ENCODE measurements at places on chromosomes 3 and 15.

GRCh38 chr3:43998836-43999727 lies 242.6 kb upstream of the TOPAZ1 start:
- H3K4me3 ChIP-seq, result peak overlapping the region; percentile 35
- H3K36me3 ChIP-seq, result no peaks in the 10 kb centered on the region
- H3K27ac ChIP-seq, result no peak overlapping the region
- DNase-seq, result no peak
- peaks cover 98% of the 10 kb centered on the region for H3K27me3 ChIP-seq

- H3K4me3 ChIP-seq, result no peak overlapping the region
- no peak for DNase-seq
- H3K27me3 ChIP-seq, result no peaks in the 10 kb centered on the region
- no peaks in the 10 kb centered on the region for H3K36me3 ChIP-seq
These were observed 149.2 kb upstream of the MITF start for GRCh38 chr3:69590111-69590510.

DNA sequence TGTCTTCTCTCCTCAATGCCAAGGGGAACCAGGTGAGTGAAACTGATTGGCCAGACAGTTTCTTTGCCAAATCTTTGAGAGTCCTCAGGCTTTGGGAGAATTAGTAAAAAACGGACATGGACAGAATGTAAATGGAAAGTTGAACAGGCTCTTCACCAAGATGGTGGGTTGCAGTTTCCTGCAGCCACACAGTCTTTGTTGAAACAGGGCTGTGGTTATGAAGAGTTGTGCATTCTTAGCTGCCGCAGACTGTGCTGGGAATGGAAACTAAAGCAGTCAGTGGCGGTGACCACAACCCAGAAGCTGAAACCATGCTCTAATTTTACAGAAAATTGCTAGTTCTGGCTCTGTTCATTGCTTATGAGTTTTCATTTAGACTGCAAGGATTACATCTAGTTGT lies 42.1 kb upstream of the TASOR start:
- H3K36me3 ChIP-seq, result peaks cover 63% of the 10 kb centered on the region
- H3K4me1 ChIP-seq, result no peaks in the 10 kb centered on the region
- H3K27ac ChIP-seq, result no peak overlapping the region
- no peak for DNase-seq
- H3K4me3 ChIP-seq, result no peak overlapping the region
- no peaks in the 10 kb centered on the region for H3K27me3 ChIP-seq

- H3K27me3 ChIP-seq, result no peaks in the 10 kb centered on the region
- no peaks in the 10 kb centered on the region for H3K36me3 ChIP-seq
- no peaks in the 10 kb centered on the region for H3K4me1 ChIP-seq
- no peak overlapping the region for H3K4me3 ChIP-seq
- no peak overlapping the region for H3K27ac ChIP-seq
- DNase-seq, result no peak
These were observed 97.5 kb downstream of the SLC49A4 start for GRCh38 chr3:122892118-122892960.

- peaks cover 76% of the 10 kb centered on the region for H3K36me3 ChIP-seq
- no peak for DNase-seq
- H3K27me3 ChIP-seq, result no peaks in the 10 kb centered on the region
- H3K4me3 ChIP-seq, result no peak overlapping the region
- no peaks in the 10 kb centered on the region for H3K4me1 ChIP-seq
These were observed 8.6 kb downstream of the GLT8D1 start for GRCh38 chr3:52696830-52697631.

- H3K27ac ChIP-seq, result peak overlapping the region; percentile 9
- no peaks in the 10 kb centered on the region for H3K36me3 ChIP-seq
These were observed 33.5 kb upstream of the PDE8A start for GRCh38 chr15:84947947-84948830.

- DNase-seq, result no peak
- H3K4me3 ChIP-seq, result no peak overlapping the region
- H3K27me3 ChIP-seq, result no peaks in the 10 kb centered on the region
- no peaks in the 10 kb centered on the region for H3K36me3 ChIP-seq
- no peaks in the 10 kb centered on the region for H3K4me1 ChIP-seq
- H3K27ac ChIP-seq, result no peak overlapping the region
These were observed 883.8 kb downstream of the NSUN3 start for GRCh38 chr3:94946683-94947082.

- H3K27me3 ChIP-seq, result no peaks in the 10 kb centered on the region
- no peaks in the 10 kb centered on the region for H3K36me3 ChIP-seq
- H3K27ac ChIP-seq, result no peak overlapping the region
These were observed 657.3 kb upstream of the KCNMB2 start for GRCh38 chr3:177878957-177879356.

DNA sequence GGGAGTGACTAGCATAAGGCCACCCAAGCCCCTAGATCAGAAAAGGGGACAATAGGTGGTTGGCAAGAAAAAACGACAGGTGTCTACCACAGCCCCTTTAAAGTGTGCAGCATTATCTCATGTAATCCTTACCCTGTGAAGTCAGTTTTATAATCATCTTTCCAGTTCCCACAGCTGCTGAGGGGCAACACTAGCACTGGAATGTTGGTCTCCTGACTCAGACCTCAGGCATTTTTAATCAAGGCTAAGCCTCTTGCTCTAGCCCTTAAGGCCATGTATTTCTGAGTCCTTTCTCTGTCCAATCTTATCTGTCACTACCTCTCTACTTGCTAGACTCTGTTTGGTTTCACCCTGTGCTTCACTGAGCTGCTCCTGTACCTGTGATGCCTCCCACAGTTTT lies 171.7 kb downstream of the TLE3 start:
- H3K27me3 ChIP-seq, result no peaks in the 10 kb centered on the region
- no peak overlapping the region for H3K27ac ChIP-seq
- no peak for DNase-seq
- no peaks in the 10 kb centered on the region for H3K36me3 ChIP-seq
- no peak overlapping the region for H3K4me3 ChIP-seq

DNA sequence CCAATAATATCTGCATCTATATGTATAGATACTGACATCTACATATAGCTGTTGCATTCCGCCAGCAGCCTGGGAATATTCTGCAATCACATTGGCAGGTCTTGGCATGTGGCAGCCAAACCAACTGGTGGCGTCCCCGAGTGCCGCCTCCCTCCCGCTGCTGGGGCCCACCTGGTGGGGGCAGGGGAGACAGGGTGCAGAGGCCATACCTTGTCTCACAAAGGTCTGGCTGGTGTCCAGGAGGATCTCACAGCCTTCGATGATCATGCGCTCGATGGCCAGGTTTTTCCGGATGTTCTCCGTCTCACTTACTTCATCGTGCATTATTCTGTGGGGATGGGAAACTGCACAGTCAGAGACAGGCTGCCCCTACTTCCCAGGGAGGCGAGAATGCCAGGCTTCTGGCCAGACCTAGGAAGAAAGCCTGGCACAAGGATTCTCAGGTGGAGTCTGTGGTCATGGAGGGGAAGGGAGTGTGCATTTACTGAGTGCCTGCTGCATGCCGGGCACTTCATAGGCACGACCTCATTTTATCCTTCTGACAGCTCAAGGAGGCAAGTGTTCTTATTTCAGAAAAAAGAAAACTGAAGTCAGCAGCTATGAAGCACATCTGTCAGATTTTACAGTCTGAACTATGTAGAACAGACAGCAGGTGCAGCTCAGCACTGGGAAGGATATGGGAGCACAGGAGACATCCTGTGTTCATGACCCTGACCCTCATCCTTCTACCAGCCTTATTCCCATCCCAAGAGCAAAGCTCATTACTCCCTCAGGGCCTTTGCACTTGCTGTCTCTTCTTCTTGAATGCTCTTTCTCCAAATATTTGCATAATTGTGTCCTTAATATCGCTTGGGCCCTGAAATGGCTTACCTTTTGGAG lies 62.8 kb downstream of the RASGRF1 start:
- no peak for DNase-seq
- H3K36me3 ChIP-seq, result no peaks in the 10 kb centered on the region
- no peak overlapping the region for H3K4me3 ChIP-seq

DNA sequence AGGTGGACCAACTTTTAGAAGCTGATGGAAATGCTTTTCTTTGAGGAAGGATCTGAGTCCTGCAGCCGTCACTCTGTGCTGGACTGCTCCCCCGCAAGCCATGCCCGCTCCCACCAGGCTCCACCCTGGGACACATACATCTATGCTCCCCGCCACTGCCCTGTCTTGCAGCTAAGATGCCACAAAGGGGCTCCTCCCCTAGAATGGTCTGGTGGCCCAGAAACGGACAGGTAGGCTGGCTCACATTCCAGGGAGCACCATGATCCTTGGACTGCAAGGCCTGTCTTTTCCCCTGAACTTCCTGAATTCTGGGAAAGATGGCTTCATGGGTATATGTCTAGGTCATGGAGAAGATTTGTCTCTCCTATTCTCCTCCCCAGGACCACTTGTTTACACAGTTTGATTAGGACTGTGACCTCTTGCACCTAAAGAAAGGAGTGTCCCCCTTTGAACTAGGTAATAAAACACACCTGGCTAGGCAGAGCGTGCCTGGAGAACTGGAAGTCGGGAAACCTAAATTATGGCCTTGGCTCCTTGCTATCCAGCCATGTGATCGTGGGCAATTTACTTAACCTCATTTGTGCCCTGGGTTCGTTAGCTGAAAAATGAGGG lies 220.9 kb upstream of the BHLHE40 start:
- no peak overlapping the region for H3K4me3 ChIP-seq
- H3K27ac ChIP-seq, result no peak overlapping the region
- peaks cover 21% of the 10 kb centered on the region for H3K4me1 ChIP-seq
- H3K27me3 ChIP-seq, result no peaks in the 10 kb centered on the region
- no peaks in the 10 kb centered on the region for H3K36me3 ChIP-seq

DNA sequence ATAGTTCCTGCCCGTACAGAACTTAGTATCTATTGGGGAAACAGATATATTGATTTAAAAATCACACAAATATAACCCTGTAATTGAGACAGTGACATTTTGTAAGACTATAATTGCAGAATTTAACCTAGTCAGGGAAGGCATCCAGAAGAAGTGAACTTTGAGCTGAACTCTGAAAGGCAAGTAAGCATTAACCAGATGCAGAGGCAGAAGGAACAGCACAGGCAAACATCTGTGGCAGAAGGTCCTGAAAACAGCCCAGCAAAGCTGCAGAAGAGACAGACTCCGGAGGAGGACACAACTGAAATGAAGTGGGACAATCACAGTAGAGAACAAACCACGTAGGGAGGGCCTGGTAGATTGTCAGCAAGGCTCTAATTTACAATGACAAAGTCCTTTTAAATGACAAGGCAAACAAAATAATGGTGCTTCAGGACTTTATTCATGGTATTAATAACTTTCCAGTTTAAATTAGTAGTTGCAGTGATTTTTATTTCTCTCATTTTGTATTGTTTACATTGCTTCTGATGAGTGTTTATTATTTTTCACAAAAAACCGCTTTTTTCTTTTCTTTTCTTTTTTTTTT lies 14.5 kb downstream of the BCL2A1 start:
- H3K27ac ChIP-seq, result no peak overlapping the region
- no peaks in the 10 kb centered on the region for H3K4me1 ChIP-seq
- no peaks in the 10 kb centered on the region for H3K36me3 ChIP-seq
- no peak overlapping the region for H3K4me3 ChIP-seq
- no peaks in the 10 kb centered on the region for H3K27me3 ChIP-seq

DNA sequence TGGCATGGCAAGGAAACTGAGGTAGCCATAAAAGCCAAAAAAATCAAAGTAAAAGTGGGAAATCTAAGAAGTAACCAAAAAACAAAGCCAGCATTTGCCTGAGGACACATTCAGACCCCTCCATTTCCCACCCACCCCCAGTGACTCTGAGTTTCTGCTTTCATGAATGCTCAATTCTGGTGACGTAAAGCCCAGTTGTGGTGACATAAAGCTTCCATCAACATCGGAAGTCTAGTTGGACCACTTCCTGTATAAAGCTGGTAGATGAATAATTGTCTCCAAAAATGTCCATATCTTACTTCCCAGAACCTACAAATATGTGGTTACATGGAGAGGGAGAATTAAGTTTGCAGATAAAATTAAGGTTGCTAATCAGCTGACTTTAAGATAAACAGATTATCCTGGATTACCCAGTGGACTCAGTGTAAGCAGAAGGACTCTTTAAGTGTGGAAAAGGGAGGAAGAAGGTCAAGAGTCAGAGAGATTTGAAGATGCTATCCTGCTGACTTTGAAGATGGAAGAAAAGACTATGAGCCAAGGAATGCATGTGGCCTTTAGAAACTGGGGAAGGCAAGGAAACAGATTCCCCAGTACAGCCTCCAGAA lies 62.0 kb upstream of the ST3GAL6 start:
- no peak for DNase-seq
- H3K36me3 ChIP-seq, result no peaks in the 10 kb centered on the region
- H3K4me3 ChIP-seq, result no peak overlapping the region
- no peak overlapping the region for H3K27ac ChIP-seq
